ENCODE measurements at places on chromosomes 7 and 10.
A peak's percentile ranks its signal among the peaks of the same experiment; 100 is the strongest.

- no peak for DNase-seq
These were observed 9.9 kb downstream of the CCDC126 start for GRCh38 chr7:23607130-23607529.

- DNase-seq, result no peak
These were observed 153.1 kb downstream of the ZNF365 start for GRCh38 chr10:62527019-62527827.

GRCh38 chr10:27687326-27687725 is 58.3 kb downstream of the MKX start:
- no peak for DNase-seq

GRCh38 chr7:831596-832166 is 595 bp upstream of the SUN1 start:
- DNase-seq, result peak; percentile 82

DNA sequence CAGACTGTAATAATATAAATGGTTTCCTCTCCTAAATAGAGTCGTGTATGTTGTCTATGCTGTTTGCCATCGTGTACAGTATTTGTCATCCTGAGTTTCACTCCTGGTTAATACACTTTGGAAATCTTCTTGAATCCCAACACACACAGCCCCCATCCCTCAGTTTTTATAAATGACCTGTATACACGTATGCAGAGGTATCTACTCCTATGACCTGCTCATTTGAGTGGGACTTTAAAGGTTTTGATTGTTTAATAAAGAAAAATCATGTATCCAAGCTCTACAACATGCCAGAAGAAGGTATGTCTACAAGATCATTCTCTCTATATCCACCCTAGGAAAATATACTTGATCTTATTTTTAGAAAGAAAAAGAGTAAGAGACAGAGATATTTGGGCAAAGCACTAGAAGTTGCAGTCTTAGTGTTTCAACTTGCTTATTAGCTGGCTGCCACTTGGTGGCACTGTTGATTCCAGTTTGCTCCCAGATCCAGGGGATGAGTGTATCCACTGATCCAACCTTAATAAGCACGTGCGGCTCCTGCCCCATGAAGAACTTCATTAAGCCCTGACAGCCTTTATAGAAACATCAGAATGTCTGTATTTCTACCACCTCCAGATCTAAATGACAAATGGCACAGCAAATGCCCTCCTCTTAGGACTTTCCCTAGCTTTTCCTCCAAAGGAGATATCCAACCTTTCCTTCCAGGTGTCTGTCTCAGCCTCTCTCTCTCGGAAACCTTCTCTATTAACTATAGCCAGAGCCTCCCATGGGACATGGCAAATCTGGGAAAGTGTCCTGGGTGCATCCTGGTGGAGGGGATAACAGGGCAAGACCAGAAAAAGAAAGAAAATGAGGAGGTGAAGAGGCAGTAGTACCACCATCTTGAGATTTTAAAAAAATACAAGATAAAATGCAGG is 181.6 kb upstream of the NEBL start:
- DNase-seq, result peak; percentile 16

- DNase-seq, result no peak
These were observed 243.2 kb downstream of the CDK14 start for GRCh38 chr7:90839316-90839715.

DNA sequence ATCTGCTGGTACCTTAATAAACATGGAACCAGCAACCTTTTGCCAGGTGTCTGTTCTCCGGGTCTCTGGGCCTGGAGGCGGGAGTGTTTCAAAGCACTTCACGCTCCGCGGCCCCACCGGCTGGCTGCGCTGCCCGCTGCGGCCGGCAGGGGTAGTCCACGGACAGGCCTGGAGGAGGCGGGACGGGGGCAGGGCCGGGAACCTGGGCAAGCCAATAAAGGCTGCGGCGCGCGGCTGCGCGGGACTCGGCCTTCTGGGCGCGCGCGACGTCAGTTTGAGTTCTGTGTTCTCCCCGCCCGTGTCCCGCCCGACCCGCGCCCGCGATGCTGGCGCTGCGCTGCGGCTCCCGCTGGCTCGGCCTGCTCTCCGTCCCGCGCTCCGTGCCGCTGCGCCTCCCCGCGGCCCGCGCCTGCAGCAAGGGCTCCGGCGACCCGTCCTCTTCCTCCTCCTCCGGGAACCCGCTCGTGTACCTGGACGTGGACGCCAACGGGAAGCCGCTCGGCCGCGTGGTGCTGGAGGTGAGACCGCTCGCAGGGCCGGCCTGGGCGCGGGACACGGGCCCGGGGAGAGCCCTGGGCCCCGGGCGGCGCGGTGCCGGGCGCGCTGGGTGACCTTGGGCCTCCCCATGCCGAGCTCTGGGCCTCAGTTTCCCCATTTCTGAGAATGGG is at the start of gene PPIF:
PPIF (plus strand) TSS at position 244 of the 668 bp plus-strand sequence; CDS start at position 324, 80 bp downstream.
- peak; percentile 57 for DNase-seq

GRCh38 chr7:33079096-33079495 is 16.5 kb upstream of the NT5C3A start:
- no peak for DNase-seq

GRCh38 chr10:520402-520787 is 169.1 kb downstream of the DIP2C start:
- DNase-seq, result no peak

DNA sequence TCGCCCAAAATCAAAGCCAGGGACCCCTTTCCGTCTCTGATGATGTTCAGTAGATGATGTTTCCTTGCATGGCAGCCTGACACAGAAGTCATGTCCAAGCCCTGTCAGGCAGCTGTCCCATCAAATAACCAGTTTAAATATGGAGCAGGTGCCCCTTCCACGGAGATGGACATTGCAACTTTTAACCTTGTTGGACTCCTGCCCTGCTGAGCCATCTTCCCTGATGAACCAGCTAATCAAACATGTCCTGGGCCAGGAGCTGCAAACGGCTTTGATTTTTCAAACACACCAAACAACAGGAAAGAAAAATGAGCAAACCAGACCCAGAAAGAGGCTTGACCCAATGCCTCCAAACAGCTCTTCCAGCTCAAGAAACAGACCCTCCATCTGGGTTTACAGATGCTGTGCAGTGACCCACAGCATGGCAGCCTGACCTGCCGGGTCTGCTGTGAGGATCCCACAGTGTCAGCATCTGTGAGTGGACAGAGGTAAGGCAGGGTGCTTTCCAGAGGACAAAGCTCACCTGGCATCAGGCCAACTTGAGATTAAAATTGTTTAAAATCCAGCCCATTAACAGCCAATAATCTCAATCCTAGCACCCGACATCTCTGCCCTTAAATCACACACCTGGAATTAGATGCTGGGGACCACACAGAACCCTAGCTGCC is 372.6 kb downstream of the GRID1 start:
- no peak for DNase-seq

GRCh38 chr10:28280652-28281051 is 22.2 kb downstream of the MPP7 start:
- no peak for DNase-seq

GRCh38 chr10:93165367-93165766 is 91.7 kb downstream of the CYP26A1 start:
- no peak for DNase-seq

DNA sequence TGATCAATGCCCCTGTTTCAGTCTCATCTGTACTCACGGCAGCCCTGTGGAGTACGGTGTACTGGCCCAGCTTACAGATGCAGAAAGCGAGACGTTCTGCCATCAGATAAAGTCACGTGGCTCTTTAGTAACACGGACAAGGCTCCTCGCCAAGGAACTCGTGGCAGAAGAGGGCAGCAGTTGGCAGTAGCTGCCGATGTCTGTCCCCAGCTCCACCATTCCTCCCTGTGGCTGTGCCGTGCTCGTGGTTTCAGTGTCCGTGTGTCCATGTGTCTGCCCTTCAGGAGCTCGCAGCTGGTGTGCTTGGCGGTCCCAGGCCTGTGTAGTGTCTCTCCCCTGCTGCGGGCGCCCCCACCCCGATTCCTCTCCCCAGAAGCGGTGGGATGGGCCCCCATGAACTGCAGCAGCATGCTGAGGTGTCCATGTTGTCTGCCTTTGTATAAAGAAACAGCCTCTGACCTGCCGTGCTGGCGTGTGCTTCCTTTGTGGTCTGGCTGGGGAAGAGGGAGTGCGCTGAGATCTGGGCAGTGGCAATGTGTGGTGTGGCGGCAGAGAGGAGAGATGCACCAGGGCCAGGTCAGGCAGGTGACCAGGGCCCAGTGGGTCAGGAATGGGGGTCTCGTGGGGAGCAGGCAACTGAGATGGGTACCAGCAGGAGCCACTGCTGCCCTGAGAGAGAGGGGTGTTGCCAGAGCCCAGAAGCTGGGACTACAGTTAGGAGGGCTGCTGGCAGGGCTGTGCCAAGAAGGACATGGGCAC is 9.8 kb downstream of the RHBDD2 start:
- no peak for DNase-seq

DNA sequence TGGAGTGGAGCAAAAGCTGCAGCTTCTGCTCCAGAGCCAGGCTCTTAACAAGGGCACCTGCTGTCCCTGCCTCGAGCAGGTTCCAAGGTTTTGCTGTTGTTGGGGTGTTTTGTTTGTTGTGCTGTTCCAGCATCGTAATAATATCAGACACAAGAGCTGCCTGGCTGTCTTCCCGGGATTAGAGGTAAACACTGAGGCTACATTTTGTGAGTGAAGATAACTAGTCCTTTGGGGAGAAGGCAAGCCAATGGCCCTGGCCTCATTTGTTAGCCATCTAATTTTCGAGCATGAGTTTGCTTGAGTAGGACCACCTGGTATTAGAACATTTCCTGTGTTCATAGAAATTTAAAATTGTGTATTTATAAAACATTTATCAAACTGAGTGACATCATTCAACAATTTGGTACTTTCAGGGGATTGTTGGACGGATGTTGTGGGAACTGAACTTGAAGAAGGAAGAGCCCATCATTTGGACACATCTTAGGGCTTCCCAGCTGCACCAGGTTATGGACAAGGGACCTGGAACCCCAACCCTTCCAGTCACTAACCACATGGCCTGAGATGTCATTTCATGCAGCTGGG is 555.0 kb downstream of the TNS3 start:
- DNase-seq, result no peak

DNA sequence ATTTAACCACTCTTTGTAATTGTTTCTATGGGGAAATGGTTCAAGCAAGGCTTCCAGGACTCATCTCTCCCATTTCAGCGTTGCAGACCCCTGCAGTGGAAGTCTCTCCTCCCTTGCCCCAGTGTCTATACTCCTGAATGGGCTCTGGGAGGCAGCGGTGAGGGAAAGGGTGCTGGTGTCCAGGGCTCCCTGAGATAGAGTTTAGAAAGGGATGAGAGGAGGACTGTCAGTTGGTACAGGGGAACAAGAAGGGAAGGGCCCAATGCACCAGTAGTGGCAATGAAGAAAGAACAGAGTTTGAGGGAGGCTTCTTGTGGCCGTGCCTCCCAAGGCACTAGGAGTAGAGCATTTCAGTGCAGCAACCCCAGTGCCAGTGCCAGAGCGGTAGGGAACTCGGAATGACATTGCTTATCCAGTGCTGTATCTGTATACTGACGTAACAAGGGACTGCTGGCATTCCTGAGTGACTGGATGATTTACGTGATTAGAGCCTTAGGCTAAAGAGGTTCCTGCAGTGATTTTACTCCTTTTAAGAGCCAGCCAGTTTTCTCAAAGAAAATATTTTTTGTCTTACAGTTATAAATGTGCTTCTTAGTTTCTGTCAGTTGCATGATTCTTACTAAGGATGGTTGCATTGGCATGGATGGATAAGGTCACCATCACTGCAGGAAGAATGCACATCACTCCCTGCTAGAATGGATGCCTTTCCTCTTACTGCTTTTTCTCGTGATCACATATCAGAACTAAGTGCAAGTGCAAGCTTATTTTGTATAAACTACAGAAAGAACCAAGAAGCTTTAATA is 28.0 kb downstream of the PRPF18 start:
- peak; percentile 24 for DNase-seq

GRCh38 chr10:75281974-75282373 is 46.2 kb upstream of the COMTD1 start:
- DNase-seq, result no peak

- no peak for DNase-seq
These were observed 48.2 kb upstream of the NPTX2 start for GRCh38 chr7:98568891-98569290.

- no peak for DNase-seq
These were observed 34.9 kb downstream of the SHTN1 start for GRCh38 chr10:116970050-116970449.

DNA sequence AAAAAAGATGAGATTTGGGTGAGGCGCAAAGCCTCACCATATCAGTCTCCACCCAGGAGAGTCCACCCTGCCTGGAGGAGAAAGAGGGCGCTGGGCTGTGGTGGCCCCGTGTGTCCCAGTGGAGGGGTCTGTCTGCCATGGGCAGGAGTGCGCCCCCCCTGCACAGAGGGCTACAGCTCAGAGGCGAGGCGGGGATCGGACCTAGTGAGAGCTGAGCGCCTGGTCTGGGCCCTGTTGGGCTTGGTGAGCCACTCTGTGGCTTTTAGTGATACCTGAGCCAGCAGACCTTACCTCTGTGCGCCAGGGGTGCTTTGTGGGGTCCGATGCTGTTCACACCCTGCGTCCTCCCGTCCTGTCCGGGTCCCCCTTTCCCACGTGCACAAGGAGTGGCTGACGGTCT is 25.9 kb upstream of the GNA12 start:
- no peak for DNase-seq

DNA sequence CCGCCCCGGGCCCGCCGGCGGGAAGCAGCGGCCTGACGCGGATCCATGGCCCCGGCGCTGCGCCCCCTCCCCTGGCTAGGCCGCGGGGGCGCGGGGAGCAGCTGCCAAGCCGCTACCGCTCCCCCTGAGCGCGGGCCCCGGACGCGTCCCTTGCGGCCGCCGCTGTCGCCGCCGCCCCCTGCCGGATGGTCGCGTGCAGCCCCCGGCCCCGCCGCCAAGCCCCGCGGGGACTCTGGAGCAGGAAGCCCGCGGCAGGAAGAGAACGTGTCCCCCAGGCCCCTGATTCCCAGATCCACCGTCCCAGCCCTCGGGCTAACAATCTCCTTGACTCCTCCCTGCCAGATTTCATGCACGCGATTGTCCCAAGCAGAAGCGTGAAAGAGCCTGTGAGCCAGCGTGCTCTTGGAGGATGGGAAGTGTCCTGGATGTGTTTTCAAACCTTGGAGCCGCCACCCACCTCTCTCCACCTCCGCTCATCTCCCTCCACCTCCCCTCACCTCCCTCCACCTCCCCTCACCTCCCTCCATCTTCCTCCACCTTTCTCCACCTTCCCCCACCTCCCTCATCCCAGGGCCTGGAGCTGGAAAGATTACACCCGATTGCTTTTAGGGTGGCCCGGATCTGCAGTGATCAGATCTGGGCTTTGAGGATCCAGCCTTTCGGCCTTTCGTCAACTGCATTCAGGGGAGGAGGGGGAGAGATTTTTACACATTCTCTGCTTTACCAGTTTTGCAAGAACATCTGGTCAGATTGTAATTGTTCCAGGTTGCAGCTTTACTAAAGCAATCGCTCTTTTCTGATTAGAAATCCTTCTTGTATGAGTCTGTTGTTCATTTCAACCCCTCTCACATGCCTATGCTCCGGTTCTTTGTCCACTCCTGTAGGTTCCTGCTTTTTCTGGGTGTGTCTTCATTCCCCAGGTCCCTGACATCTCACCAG is 570 bp upstream of the PRTFDC1 start:
- peak; percentile 46 for DNase-seq

Measured in AG09309 (cell line).